ENCODE measurements at places on chromosomes 16 and 17.
A peak's percentile ranks its signal among the peaks of the same experiment; 100 is the strongest.

- no peak for DNase-seq
These were observed 23.2 kb downstream of the MXRA7 start for GRCh38 chr17:76687298-76688164.

DNA sequence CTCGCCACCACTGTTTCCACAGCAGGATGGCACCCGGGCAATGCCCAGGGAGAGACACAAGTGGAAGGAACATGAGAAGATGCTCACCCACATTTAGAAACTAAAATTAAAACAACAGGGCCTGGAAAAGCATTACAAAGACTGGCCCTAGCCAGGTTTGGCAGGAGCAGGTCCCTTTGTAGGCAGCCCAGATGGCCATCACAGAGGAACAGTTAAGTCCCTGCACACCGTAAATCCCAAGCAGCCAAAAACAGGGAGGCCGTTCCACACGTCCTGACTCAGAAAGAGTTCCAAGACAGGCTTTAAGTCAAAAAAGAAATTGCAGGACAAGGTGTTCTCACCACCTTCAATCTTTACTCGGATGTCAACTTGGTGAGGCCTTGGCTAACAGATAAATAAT is 127.1 kb downstream of the DYNLRB2 start:
- no peak for DNase-seq

GRCh38 chr17:68198931-68199836 is 48.7 kb upstream of the AMZ2 start:
- peak; percentile 19 for DNase-seq

DNA sequence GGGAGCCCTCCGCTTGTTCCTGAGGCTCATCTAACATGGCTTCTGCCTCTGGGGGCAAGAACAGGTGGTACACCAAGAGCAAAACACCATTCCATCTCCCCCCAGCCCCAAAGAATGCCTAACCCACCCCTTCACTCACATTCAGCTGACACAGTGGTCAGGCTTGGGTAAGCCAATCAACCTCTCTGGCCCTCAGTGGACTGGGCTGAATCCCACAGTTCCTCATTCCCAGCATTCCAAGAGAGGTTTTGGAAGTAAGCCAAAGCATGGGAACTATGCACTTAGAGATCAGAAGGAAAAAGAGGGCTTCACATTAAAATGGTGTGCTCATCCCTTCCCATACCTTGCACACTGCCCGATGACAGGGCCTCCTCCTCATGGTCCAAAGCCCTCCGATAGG is 7.8 kb downstream of the PIGS start:
- no peak for DNase-seq

DNA sequence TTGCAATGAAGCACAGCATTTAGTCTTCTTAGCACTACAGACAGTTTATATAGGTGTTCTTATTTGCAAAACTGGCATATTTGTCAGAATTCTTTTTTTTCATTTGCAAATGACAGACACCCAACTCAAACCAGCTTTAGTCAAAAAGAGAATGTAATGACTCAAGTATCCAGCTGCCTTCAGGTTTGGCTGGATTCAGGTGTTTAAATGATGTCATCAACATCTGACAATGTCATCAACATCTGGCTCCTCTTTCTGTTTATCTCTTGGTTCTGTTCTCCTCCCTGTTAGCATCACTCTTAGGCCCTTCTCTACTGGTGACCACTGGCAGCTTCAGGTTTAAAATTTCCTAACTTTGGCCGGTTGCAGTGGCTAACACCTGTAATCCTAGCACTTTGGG is 18.9 kb downstream of the TMC5 start:
- DNase-seq, result no peak

GRCh38 chr17:63699638-63700527 is at the start of gene LIMD2:
LIMD2 (minus strand) TSS chr17:63700125; CDS start chr17:63699298, 827 bp downstream.
- DNase-seq, result peak; percentile 55

DNA sequence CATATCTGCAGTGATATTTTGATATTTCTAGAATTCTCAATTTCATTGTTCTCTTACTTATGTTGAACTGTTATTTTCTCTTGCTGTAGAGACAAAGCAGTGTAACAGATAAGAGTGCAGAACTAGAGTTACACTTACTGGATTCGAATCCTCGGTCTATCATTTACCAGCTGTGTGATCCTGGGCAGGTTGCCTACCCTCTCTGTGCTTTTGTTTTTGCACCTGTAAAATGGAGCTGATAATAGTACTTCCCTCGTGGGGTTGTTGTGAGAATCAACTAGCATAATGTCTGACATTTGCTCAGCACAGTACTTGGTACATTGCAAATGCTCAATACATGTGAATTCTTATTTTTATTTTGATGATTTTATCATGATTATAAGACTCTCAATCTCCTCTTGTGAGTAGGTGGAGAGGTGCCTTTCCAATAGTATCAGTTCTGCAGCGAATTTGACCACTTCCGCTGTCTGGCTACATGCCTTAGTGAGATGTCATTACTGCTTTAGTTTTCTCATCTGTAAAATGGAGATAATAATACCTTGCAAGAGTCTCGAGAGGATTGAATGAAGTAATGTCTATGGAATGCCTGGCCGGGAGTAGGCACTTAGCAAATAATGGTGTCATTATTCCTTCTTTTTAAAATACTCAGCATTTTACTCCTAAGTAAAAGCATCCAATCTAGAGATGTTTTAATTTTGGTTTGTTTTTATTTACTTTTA is 312.2 kb upstream of the MAF start:
- DNase-seq, result no peak

GRCh38 chr17:68383443-68384321 is 73.6 kb downstream of the WIPI1 start:
- DNase-seq, result no peak

GRCh38 chr17:79836510-79836971 is 2.7 kb downstream of the CBX4 start:
- no peak for DNase-seq

DNA sequence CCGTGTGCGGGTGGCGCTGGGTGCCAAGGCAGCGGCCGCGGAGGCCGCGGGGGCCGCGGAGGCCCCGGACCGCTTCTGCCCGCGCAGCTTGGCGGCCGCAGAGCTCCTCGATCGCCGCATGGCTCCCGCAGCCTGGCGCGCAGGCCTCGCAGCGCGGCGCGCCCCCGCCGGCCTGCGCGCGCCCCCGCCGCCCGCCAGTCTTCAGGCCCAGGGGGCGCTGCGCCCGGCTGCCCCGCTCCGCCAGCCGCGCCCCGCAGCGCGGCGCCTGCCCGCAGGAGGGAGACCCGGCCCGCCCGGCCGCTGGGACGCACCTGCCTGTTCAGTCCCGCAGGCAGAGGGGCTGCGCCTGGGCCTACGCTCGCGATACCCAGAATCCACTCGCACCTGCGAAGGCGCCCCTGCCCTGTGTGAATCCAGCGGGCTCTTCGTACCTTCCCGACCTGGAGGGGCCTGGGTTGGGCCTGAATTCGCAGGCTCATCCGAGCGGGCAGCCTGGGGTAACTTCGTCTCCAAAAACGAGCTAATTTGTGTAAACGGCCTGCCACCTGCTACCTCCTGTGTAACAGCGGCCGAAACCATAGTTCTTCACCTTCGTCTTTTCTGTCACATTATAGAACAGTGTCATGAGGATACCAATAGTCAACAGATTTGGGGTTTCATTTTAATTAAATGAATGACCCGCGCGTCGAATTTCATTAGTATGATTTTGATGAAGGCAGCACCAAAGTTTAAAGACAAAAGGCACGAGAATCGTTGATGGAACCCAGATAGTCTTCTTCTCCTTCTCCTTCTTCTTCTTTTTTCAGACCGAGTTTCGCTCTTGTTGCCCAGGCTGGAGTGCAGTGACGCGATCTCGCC is at the start of gene CENPV:
Gene CENPV, minus strand, starts transcription at position 153 of the 858 bp plus-strand sequence. Its CDS starts 33 bp downstream, at position 120.
- peak; percentile 42 for DNase-seq

GRCh38 chr17:2830678-2831077 is 34.4 kb downstream of the RAP1GAP2 start:
- no peak for DNase-seq

GRCh38 chr16:59210955-59211541 is 476.9 kb upstream of the GOT2 start:
- no peak for DNase-seq

All from activated CD4-positive, alpha-beta T cell treated with anti-CD3 and anti-CD28 coated beads, Interleukin-2, amount 50 U/mL, for 24 hours (primary cell).